ENCODE measurements at places on chromosomes 3 and 15.
A peak's percentile ranks its signal among the peaks of the same experiment; 100 is the strongest.

GRCh38 chr3:129022114-129023007, 21.3 kb downstream of the EFCC1 start:
- no peak for DNase-seq

- DNase-seq, result no peak
Measured at GRCh38 chr15:78979456-78980320, 34.8 kb upstream of the CTSH start.

DNA sequence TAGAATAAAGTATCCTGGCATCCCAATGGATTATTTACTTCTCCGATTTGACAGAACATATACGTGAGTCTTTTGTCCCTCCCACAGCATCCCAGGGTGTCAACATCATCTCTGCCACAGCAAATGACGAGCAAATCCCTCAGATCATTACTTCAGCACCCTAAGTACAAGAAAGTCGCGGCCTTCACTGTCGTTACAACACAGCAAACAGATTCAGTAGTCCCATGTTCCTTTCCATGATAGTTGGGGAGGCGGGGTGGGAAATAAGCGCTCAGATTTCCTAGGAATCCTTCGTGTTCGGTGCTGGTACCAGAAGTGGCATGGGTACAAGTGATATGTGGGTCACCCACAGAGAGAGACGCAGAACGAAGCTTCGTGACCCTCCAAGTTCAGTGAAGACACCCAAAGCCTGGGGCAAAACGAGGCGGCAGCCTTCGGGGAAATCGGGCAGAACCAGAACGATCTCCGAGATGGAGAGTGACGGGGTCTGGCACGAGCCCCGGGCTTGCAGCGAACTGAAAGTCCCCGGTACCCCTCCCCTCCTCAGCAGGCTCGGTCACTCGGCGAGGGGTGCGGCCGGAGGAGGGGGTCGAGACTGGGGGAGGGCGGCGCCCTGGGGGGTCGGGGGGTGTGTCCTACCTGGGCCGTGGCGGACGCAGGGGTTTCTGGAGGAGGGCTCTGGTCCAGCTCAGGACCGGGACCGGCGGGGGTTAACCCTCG, 619 bp downstream of the TTBK2 start:
- DNase-seq, result peak; percentile 0

- peak; percentile 9 for DNase-seq
Measured at GRCh38 chr3:194135806-194136518, at the start of gene HES1. TSS of gene HES1 (plus strand) at chr3:194136148. CDS start at chr3:194136381, 233 bp downstream.

DNA sequence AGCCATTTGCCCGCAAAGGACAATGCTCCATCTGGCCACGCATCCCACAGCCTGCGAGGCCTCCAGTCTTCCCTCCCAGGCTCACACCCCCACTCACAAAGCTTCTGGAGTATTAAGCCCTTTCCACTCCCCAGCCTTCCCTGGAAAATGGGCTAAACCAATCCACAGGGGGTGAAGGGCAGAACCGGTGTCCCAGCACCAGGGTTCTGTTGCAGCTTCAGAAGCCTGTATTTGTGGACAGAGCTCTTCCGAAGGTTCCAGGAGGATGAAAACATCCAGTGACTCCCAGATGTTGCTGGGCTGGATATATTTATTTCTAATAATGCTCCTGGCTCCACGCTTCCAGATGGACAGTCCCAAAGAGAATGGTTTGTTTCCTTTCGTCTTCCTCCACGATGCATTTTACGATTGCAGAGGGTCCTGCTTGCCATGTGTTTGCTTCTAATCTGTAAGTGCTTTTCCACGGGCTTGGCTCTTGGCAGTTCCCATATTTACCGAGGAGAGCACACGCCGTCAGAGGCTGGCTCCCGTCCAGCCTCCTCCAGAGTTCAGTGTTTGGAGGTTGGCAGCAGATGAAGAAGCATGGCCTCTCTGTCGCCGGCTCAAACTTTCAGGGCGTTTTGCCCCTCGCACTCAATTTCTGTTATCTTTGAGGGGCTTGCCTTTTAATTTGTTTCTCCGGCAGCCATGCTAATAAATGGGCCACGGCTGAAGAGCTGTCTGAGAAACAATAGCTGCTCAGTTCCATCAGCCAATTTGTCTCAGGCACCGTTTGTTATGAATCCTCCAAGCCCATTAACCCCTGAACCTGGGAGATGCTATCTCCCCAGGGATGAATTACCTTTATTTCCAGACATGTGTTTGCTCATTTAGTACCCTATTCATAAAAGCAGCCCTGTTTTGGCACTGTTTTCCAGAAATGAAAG, 367.9 kb upstream of the PROK2 start:
- DNase-seq, result no peak

GRCh38 chr3:132253262-132253878, 63.8 kb upstream of the ACP3 start:
- no peak for DNase-seq

- no peak for DNase-seq
Measured at GRCh38 chr15:44738340-44738984, 2.1 kb downstream of the TRIM69 start.

- no peak for DNase-seq
Measured at GRCh38 chr15:71691458-71692417, 118.6 kb upstream of the NR2E3 start.

DNA sequence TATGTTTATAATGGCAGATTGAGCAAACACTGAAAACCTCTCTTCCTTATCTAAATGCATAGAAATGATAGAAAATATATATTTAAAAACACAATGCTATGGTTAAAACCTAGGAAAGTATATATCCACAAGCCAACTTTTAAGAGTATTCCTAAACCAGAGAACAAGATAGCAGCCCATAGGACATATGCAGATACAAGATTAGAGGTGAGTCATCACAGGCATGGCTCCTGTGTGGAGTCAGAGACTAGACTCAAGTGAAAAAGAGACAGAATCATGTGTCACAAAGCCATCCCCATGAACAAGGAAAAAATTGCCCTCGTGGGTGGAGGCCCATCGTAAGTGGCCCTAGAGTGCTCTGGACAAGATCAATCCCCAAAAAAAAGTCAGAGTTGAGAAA, 199.4 kb upstream of the PPP2R3A start:
- no peak for DNase-seq

DNA sequence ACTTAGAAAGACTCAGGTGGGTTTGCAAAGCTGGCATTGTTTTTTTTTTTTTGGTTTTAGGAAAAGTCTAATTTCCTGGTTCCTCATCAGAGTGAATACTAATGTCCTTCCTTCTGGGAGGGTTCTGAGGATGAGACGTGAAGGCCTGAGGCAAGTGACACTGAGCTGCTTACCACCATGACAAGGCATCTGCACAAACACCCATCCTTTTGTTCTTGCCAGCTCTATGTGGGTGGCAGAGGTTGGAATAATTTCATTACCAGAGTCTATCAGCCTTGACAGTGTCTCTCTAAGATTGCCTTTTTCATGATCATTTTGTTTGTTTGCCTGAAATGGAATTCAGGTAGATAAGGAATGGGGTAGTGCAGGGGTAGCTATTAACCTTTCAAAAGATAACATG, 17.1 kb downstream of the RTP4 start:
- DNase-seq, result no peak

DNA sequence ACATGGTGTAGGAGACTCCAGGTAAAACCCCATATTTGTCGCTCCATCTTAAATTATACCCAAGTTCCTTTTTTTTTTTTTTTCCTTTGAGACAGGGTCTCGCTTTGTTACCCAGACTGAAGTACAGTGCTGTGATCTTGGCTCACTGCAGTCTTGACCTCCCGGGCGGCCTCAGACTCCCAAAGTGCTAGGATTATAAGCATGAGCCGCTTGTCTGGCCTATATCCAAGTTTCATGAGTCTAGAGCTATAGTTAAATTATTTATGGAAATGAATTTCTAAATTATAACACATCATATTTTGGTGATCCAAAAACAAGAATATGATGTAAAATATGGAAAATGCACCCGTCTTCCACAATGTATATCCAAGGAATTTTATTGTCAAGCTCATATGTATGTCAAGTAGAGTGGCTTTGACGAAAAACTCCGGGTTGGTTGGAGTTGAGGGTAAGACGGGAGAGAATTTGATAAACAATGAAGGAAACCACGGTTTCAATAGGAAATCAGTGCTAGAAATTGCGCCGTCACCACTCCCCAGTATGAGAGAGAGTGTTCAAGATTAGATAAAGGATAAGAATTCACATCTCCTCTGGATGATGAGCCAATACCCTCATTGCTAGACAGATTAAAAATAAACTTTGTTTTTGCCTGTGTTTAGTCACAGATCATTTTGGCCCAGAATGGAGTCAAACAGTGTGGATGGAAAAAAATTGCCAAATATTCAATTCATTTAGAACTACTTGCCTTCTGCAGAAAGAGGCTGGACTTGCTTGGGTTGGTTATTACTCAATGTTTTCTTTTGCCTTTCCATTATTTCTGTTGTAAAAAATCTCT, 209.2 kb upstream of the NR2F2 start:
- DNase-seq, result no peak

DNA sequence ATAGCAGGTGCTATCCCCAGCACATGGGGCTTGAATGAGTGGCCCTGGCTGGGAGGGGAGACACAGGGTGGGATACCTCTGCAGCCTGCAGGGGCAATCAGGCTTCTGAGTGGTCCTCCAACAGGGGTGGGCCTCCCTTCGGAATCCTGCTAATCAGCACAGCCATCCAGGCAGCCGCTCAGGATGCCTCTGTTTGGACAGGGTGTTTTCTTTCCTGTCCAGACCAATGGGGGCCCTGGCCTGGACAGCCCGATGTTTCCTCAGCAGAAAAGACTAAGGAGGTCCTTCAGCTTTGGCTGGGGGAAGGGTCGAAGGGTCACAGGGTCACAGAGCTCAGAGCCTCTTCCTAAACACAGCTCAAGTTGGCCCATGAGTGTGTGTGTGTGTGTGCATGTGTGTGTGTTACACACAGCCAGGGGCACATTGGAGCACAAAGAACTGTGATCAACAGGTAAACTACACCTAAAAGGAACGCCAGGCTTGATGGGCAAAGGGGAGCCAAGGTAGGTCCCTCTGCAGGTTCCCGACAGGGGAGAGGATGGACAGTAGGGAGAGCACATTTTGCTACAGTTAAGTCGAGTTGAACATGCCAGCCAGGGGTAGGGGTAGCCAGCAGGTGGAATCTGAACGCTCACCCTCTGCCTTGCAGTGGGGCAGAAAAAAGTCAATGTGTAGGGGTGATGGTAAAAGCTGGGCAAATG, 1.1 kb upstream of the HAPLN3 start:
- DNase-seq, result no peak

GRCh38 chr3:56769116-56769707, 32.5 kb downstream of the ARHGEF3 start:
- DNase-seq, result no peak

- no peak for DNase-seq
Measured at GRCh38 chr15:65286069-65286703, 497 bp downstream of the PARP16 start.

- DNase-seq, result no peak
Measured at GRCh38 chr3:71219744-71220638, 363.5 kb downstream of the FOXP1 start.

DNA sequence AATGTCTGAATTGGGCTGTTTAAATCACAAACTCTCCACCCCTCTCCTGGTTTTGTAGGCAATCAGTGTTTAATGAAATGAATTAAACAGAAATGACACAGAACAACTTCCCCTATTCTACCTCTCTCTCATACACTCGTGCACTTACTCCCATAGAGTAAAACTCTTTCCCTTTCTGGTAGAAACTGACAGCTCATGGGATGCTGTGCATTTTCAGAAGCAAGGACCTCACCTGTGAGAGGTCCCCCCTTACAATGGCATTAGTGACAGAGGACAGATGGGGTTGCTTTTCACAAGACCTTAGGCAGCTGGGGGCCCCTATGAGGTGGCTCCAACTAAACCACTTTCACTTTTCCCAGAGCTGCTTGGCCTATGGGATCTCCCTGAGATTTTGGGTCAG, 31.9 kb downstream of the PARP16 start:
- DNase-seq, result no peak

- DNase-seq, result no peak
Measured at GRCh38 chr15:90750186-90750585, 33.0 kb downstream of the BLM start.

DNA sequence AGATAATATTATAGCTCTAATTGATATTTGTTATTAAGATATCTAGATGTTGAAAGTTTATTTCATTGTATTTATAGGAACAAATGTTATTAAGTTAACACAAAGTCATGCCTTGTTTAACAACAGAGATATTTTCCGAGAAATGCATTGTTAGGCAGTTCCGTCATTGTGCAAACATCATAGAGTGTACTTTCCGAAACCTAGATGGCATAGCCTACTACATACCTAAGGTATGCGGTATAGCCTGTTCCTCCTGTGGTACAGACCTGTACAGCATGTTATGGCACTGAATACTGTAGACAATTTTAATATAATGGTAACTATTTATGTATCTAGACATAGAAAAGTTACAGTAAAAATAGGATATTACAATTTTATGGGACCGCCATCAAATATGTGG, 114.3 kb downstream of the NAALADL2 start:
- DNase-seq, result no peak

DNA sequence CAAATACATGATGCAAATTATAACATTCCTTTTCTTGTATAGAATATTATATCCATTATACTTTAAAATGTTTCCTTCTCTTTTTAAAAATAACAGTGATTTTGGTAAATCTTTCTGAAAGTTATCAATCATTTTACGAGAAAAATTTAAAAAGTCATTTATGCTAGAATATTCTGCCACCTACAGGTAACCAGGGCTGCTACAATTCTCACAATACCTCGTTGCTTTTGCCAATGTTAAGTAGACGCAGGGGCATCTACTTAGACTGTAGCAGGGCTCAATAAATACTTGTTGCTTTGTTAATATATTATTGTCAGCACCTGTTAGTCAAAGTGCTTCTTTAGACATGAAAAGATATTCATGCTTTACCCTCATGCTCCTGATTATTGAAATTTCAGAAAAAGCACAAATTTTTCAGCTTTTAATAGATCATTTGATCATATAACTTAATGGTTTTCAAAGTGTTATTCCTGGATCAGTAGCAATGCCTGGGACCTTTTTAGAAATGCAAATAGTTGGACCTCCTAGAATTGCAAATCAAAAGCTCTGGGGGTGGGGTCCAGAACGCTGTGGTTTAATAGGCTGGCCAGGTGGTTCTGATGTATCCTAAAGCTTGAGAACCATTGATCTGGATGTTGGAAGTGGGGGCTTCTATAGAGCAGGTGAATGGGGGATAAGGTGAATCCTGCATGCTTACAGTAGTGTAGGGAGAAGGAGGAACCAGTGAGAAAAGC, 223.6 kb upstream of the PDZRN3 start:
- no peak for DNase-seq

GRCh38 chr3:141350666-141351065, 17.6 kb upstream of the ZBTB38 start:
- no peak for DNase-seq

- DNase-seq, result no peak
Measured at GRCh38 chr15:78072080-78072892, 5.2 kb downstream of the TBC1D2B start.

GRCh38 chr3:11648735-11649134, 5.0 kb upstream of the VGLL4 start:
- no peak for DNase-seq

GRCh38 chr15:58957101-58957973, 23.9 kb upstream of the SLTM start:
- DNase-seq, result peak; percentile 13

- DNase-seq, result no peak
Measured at GRCh38 chr3:134445095-134445494, 40.7 kb downstream of the ANAPC13 start.

GRCh38 chr3:54304877-54305276, 182.5 kb downstream of the CACNA2D3 start:
- DNase-seq, result no peak

GRCh38 chr3:42742688-42743087, 30.4 kb downstream of the CCDC13 start:
- no peak for DNase-seq

GRCh38 chr3:58167431-58168351, 43.1 kb downstream of the DNASE1L3 start:
- DNase-seq, result peak; percentile 19

Measured in stimulated activated CD8-positive, alpha-beta memory T cell treated with anti-CD3 and anti-CD28 coated beads, Interleukin-7, amount 100 ng/mL, for 4 hours (primary cell).